KBM-7 (cell line): ENCODE measurements at places on chromosomes 13 and 19.

DNA sequence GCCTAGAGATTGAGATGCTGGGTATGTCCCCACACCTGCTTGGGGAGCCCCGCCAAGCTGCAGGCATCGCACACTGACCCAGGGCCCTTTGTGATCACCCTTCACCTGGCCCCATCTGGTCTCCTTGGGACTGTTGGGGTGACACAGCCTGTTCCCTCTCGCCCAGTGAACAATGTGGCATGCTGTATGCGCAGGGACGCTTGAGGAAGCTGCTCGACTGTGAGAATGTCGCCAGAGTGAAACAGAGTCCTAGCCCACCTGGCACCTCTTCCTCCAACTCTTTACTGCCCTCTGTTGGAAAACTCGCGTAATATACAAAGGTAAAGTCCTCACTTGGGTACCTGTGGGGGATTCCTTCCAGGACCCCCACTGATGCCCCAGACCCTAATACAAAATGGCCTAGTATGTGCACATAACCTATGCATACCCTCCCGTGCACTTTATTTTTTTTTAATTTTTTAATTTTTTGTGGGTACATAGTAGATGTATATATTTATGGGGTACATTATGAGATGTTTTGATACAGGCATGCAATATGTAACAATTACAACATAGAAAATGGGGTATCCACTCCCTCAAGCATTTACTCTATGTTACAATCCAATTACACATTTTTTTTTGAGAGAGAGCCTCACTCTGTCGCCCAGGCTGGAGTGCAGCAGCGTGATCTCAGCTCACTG, 9.0 kb downstream of the BLOC1S3 start:
- DNase-seq, result no peak

GRCh38 chr13:52845766-52846566, 2.5 kb downstream of the PCDH8 start:
- peak; percentile 26 for DNase-seq

GRCh38 chr19:19752760-19753403, 20.0 kb upstream of the ZNF14 start:
- DNase-seq, result no peak

- no peak for DNase-seq
Observed at GRCh38 chr13:83827338-83827737, 54.9 kb downstream of the SLITRK1 start.

- DNase-seq, result no peak
Observed at GRCh38 chr19:17482877-17483604, 12.7 kb downstream of the SLC27A1 start.

GRCh38 chr19:2591537-2592291, 110.8 kb downstream of the GNG7 start:
- no peak for DNase-seq

DNA sequence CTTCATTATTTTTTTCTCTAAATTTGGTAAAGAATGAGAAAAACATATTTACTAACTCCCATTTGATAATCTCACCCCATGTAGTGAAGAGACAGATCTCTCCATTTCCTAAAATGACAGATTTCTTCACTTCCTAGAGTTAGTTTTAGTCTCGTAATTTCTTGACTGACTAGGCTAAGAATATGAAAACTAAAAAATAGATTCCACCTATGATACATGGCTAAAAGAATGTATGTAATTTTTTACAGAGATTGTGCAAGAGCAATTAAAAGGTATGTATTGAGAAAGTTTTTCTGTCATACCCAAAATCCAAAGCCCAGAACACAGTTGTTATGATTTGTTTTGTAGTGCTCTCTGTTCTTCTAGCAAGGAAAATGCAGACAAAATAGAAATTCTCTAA, 9.5 kb downstream of the NALCN start:
- DNase-seq, result no peak

- DNase-seq, result no peak
Observed at GRCh38 chr19:54199401-54199800, 1.3 kb upstream of the RPS9 start.

GRCh38 chr13:35699825-35700510, 223.5 kb upstream of the MAB21L1 start:
- DNase-seq, result no peak

- DNase-seq, result no peak
Observed at GRCh38 chr13:31352467-31352866, 152.7 kb downstream of the B3GLCT start.

DNA sequence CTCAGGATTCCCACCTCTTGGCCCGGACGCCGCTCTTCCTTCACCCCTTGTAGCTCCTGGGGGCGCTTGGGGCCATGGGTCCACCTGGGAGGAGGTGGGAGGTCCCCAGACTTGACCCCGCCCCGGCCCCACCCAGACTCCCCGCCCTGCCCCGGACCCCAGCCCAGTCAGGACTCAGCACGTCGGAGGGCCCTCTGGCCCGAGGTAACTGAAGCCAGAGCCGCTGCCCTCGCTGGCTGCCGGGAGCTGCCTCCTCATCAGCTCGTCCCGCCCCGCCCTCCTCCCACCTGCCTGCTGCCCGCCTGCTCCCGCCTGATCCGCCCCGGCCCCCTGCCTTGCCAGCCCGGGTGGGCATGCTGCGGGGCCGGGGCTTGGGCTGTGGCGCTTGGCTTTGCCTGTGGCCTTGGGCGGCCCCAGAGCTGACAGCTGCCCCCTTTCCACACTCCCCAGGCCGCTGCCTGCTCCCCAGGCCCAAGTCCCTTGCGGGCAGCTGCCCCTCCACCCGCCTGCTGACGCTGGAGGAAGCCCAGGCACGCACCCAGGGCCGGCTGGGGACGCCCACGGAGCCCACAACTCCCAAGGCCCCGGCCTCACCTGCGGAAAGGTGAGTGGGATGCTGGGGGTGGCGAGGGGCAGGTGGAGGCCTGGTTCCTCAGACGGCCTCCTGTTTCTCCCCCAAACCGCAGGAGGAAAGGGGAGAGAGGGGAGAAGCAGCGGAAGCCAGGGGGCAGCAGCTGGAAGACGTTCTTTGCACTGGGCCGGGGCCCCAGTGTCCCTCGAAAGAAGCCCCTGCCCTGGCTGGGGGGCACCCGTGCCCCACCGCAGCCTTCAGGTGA, 9.4 kb downstream of the ARHGAP33 start:
- DNase-seq, result no peak

- no peak for DNase-seq
Observed at GRCh38 chr19:39708594-39708993, 4.3 kb downstream of the LGALS14 start.
